ENCODE measurements at places on chromosomes 2 and 18.

DNA sequence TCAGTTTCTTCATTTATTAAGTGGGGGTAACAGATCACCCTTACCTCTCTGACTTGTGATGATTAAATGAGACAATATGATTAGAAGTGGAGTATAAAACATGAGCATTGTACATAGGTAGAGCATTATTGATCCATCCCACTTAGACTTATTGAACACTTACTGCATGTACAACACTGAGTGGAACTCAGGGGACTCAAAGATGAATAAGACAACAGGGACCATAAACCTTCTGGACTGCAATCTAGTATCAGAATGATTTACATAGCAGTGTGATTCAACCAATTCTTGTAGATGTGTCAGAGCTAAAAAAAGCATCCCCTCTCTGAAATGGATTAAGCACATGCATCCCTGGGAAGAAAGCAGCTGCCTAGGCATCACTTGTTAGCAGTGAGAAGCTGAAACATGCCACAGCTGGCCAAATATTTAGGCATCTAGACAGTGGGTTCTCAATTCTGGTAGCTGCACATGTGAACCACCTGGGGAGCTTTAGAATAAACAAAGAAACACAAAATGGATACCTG is 111.5 kb downstream of the CYRIA start:
- no peak for DNase-seq

DNA sequence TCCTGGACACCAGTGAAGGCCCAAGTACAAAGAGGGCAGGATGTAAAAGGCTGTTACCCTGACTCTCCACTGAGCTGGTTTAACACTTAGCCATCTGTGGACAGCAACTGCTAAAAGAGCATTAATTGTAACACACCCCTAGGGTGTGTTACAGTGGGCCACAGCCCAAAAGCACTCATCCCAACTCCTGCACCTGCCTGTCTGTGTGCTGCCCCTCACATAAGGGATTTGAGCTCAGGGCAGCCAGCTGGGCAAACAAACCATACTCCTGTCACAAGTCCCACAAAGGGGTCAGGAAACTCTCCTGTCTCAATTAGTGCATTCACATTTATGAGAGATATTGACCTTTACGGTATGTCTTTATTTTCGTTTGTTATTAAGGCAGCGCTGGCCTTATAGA is 833.1 kb upstream of the NXPH2 start:
- DNase-seq = no peak

- no peak for DNase-seq
Measured at GRCh38 chr2:207133820-207134519, 31.8 kb downstream of the KLF7 start.

DNA sequence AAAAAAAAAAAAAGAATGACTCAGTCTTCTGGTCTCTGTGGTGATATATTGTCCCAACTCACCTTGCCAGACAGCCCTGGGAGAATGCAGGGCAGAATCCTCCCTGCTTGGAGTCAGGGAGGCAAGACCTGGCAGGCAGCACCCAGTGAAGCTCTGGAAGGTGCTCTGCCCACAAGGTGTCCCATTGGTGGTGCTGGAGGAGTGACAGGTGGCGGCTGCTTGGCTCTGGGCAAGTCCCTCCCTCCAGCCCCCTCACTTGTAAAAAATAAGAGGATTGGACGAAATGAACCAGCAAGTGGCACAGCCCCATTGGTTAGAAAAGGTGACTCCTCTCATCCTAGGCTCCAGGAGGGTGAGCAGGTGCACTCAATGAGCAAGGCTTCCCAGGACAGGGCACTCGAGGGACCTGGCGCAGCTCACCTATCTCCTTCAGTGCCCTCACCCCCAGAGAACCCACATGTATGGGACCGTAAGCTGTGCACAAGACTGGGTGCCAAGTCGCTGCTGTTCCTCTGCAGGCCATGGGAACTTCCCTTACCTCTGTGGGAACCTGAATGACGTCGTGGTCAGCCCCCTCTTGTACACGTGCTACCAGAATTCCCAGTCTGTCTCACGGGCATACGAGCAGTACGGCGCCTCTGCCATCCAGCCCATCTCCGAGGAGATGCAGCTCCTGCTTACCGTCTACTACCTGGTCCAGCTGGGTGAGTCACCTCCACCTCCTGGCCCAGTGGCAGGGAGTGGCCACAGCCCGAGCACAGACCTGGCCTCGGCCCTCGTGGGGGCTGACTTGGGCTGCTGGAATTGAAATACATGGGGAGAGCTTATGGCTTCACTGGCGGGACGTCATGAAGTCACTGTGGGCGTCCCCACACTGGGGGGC is 54.6 kb downstream of the GREB1 start:
- DNase-seq = no peak

DNA sequence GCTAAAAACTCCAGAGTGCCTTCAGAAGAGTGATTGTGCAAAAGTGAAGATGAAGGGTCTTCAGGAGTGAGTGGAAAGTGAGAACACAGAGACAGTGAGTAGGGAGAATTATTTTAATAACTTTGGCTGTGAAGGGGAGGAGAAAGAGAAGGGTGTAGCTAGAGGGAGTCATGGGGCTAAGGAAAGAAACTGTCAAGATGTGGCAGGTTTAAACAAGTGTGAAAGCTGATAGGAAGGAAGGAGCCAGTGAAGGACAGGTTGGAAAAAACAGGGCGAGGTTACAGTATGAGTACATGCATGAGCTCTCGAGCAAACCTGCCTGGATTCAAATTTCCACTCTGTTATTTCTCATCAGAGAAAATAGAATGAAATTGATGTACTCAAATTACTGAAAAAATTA is 17.8 kb downstream of the IL1F10 start:
- DNase-seq = no peak

DNA sequence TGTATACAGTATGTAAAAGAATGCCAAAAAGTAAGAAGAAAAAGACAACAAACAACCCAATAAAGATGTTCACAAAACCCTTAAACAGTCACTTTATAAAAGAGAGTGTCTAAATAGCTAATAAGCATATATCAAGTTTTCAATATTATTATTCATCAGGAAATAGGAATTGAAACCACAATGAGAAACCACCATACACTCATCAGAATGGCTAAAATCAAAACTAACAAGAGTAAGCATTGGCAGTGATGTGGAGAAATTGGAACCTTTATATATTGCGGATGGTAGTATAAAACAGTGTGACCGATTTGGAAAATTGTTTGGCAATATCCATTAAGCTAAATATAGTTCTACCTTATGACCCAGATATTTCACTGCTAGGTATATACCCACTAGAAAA is 20.5 kb upstream of the TGFA start:
- DNase-seq = no peak
